Naive thymus-derived CD8-positive, alpha-beta T cell (primary cell): ENCODE measurements at places on chromosomes 7 and 10.

DNA sequence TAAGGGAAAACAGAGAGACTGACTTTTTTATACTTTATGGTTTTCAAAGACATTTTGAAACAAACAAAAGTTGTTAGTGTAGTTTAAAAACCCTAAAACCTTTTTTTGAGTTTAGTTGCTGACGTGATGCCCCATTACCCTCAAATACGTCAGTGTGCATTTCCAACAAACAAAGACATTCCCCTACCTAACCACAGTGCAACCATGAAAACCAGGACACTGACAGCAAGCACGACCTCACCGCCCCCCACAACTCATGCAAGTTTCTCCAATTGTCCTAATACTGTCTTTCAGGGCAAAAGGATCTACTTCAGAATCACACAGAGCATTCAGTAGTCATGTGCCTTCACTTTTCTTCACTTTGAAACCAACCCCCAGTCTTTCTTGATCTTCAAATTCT is 75.0 kb downstream of the WNT2 start:
- DNase-seq: no peak

- DNase-seq: no peak
Observed at GRCh38 chr7:121696954-121697353, 176.0 kb upstream of the PTPRZ1 start.

- no peak for DNase-seq
Observed at GRCh38 chr7:2884161-2884560, 40.1 kb upstream of the GNA12 start.

DNA sequence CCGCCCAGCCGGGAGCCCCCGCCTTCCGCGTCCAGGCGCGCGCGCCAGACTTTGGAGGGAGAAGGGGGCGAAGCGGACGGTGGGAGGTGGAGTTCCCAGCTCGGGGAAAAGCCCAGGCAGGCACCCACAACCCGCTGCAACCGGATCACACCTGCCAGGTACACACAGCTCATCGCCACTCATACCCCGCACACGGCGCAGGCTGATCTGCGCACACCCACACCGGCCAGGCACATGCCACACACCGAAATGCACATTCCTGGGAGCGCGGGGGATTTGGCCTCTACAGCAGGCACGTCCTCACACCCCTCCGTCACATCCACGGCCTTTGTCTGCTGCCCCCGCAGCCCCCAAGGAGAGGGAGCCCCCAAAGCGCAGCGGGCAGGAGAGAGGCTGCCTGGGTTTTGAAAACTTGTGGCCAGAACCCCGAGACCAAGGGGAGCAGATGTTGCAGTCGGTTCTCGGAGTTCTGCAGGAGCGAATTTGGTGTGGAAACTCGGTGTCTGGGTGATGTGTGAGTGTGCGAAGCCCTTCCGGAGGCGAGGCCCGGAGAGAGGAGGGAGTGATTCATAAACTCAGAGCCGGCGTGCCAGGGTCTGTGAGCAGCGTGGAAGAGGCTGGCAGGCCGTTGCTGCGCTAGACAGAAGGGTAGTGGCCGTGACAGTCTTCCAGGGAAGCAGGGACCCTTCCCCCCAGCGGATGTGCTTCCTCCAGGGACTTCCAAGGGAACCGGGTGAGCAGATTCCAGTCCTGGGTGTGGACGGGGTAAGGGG is 734 bp downstream of the CHST3 start:
- DNase-seq: peak; percentile 9

DNA sequence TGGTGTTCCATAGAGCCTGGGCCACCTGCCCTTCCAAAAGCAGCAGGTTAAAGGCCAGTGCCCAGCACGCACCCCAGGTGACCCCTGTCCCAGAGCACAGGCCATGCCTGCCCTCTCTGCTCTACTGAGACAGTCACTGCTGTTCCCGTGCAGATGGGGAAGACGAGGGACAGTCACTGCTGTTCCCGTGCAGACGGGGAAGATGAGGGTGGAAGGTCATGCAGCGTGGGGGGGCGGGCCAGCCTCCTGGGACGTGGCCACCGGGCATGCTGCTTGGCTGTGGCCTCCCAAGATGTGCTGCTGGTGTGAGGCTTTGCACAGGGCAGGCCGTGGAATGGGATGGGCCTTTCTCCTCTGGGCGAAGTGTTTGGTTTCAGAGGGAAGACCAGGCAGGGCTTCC is 18.4 kb downstream of the LRRC27 start:
- no peak for DNase-seq
